Left forelimb (tissue), 1 donor: ENCODE measurements at places on chromosomes 2 and 18.

- DNase-seq = no peak
Measured at GRCh38 chr2:78353168-78353567, 672.3 kb upstream of the REG3G start.

DNA sequence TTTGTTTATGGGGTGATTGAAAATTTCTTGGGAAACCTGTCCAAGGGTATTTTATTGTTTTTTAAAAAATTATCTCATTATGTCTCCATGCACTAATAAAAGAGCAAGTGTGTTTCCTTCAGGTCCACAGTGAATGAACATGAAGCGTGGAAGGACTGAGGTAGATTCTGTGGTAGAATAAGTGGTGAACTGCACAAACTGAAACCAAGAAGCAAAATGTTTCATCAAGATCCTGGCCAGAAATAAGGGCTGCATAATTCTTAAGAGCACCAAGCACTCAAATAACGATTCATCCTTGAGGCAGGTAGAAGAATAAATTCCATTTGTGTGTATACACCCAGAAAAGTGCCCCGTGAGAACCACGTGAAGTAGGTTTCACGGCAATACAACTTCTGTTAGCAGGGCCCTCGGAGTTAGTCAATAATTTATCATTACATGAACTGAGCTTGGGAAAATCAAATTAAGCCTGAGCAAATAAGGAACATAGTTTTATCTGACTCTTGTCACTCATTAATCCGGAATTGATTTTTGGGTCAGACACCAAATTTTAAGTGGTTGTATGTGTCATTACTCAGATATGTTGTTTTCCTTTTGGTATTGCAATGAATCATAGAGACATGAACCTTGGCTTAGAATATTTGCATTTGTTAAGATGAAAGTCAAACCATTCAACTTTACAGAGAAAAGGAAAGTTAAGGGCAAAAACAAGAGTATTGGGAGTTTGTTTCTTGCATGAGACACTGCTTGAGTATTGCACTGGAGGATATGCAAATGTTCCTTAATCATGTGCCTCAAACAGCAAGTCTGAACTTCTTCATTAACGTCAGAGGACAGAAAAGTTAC lies 472.6 kb upstream of the NETO1 start:
- DNase-seq = no peak

GRCh38 chr2:176583607-176584006 lies 314.4 kb downstream of the MTX2 start:
- no peak for DNase-seq

- no peak for DNase-seq
Measured at GRCh38 chr2:54772531-54772930, 49.1 kb downstream of the EML6 start.

DNA sequence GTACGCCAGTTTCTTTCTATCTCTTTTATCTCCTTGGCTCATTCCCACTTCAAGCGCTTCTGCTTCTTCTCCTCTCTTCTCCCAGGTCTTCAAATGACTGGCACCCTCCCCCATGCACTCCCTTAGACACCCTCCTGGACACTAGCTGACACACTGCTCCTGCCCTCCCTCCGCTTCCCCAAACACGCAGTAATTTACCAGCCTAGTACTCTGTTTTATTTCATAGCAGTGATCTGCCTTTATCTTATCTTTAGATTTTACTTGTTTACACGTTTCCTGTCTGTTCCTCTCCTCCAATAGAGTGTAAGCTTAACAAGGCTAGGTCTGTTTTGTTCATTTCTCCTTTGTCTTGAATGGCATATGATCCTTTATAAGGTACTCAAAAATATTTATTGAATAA lies 93.9 kb downstream of the SCN3A start:
- DNase-seq = no peak

DNA sequence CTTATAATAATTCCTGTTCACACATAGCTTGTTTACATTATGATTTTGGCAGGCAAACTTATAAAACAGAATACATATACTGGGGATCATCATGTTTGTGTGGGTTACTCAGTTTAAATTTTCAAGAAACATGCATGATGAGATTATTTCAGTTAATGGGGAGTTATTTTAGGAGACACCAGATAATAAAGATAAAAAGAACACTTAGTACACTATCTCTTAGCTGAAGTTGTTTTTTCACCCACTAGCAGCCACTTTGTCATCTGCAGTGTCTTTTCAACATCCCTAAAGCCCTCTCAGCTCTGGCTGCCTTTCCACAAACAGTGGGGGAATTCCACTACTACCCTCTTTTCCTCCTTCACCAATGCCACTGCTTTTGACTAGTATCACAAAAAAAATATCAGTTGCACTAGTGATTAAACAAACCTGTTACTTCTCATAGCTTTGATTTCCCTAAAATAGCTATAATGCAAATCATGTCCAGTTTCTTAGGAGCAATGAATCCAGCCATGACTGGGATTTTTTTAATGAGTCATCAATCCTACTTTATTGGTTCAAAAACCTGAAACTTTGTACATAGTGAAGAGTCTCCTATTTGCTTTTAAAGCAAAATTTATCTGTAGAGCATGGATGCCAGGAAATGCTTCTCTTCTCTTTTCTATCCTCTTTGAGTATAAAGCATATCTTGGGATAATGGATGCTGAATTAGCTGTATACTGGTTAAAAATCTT lies 156.7 kb upstream of the TFPI start:
- no peak for DNase-seq

GRCh38 chr2:118834901-118835745 lies 12.3 kb downstream of the EN1 start:
- DNase-seq = peak; percentile 67

DNA sequence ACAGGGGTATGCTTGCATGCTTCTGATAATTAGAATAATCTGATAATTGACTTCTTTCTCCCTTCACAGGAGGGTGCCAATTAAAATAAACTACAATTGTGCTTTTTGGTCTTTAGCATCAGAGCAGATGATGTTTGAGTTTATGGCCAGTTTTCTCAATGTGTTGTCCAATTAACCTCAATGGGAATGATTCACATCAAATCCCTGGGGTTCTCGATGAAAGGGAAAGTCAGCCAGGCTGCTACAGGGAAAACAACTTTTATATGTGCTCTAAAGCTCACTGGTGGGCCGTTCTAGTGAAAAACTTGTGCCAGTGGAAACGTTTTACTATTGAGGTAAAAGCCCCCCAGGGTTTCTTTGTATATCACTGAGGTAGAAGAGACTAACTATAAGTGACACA lies 887.3 kb upstream of the CRIM1 start:
- no peak for DNase-seq

GRCh38 chr2:240358080-240358479 lies 77.4 kb upstream of the GPC1 start:
- DNase-seq = no peak

GRCh38 chr2:233072838-233073237 lies 12.7 kb downstream of the INPP5D start:
- peak; percentile 23 for DNase-seq
